ENCODE measurements at places on chromosomes 11 and 22.

DNA sequence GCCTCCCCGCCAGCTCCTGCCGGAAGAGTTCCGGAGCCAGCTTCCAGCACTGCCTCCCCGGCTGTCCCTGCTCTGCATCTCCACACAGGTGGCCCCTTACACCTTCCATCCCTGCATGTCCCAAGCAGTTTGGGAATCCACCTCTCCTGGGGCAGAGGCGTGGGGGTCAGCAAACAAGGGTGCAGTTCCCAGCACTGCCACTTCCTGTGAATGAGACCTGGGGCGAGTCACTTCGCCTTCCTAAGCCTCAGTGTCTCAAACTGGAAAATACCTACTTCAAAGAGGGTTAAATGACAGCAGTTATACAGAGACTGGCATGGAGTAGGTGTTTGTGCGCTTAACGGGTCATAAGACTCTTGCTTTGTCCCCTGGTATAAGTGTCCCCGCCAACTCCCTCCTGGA lies 5.2 kb downstream of the CYTH4 start:
- DNase-seq = no peak

DNA sequence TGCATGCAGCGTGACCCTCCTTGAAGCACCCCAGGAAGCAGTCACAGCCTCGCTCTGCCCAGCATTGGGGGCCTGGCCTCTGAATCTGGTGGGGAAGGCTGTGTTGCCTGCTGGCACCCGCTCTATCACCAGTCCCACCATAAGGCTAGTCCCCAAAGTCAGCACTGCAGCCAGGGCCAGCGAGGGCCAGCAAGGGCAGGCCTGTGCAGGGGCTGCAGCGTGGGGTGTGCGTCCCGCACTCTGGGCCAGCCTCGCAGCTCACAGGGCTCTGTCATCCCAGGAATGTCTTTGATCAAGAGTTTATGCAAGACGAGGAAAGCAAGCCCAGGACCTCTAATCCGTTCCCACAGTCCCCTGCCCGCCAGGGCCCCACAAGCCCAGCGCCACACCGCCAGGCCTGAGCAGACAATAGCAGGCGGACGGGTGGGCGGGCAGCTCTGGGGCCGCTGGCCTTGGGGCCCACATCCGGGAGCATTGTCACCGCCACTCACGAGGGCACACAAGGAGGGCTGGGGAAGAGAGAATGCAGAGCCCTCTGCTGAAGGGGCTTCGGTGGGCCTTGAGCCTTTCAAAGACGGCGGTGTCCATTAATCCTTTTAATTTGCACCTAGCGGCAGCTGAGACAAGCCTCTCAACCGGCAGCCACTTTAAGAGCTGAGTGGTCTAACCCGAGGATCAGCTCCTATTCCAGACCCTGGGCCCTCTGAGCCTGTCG lies 17.1 kb downstream of the LTO1 start:
- no peak for DNase-seq

DNA sequence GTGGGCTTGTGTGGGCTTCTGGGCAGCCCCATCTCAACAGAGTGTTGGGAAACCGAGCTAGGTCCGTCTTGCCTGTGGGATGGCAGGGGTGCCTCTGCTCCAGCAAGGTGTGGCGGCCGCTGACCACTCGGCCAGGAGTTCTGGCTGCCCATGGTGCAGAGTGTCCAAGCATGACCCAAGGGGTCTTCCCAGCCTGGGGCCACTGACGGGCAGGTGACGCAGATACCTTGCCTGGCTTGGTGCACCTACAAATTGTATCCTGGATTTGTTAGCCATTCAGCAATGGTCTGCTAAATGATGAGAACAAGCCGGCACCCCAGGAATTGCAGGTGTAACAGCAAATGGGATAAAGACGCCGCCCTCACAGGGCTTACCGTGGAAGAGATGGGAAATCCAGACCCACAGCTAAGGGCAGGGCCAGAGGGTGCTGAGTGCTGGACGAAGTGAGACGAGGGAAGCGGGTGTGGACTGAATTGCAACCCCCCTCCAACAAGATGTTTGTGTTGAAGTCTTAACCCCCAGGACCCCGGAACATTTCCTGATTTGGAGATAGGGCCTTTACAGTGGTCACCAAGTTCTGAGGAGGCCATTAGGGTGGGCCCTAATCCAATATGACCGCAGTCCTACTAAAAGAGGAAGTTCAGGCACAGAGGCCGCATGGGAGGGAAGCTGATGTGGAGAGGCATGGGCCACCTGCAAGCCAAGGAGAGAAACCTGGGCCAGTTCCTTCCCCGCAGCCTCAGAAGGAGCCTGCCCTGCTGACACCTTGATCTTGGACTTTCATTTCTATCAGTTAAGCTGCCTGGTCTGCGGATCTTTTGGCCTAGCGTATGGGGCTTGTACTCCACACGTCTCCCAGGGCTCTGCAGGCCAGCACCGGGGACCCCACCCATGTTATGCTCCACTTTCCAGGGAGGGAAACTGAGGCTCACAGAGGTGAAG lies 45.2 kb upstream of the LINC01488 start:
- DNase-seq = no peak

DNA sequence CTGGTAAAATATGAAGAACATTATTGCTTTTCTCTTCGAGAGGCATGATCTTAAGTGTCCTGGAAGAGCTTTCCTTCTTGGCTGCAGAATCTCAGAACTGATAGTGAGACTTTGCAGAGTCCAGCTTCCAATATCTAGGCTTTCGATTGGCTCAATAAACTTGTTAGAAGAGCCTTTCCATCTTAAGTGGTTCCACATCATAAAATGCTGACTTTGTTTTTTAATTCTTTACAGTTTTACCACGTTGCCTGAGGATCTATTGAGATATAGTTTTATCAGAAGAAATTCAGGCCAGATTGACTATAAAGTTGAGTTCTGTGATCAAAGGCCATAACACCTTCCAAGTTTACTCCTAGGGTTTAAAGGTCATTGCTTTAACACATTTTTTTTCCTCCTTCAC lies 15.6 kb upstream of the DNAJB7 start:
- DNase-seq = no peak

DNA sequence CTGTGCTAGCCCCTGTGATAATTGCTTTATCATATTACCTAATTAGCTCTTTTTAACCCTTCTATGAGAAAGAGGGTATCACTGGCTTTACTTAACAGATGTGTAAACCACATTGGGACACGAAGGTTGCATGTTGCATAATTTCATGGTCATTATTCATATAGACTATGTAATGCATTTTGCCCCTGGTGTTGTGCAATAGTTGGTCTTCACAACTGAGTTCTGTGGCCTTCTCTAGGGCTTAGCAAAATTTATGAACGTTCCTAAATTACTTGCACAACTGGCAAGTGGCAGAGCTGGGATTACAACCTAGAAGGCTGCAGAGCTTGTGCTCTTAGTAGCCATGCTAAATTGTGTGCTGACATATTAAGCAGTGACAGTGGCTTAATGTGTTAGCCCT lies 34.6 kb upstream of the PDGFD start:
- DNase-seq = no peak

GRCh38 chr11:111814557-111815320 lies 48.5 kb upstream of the PPP2R1B start:
- DNase-seq = no peak

DNA sequence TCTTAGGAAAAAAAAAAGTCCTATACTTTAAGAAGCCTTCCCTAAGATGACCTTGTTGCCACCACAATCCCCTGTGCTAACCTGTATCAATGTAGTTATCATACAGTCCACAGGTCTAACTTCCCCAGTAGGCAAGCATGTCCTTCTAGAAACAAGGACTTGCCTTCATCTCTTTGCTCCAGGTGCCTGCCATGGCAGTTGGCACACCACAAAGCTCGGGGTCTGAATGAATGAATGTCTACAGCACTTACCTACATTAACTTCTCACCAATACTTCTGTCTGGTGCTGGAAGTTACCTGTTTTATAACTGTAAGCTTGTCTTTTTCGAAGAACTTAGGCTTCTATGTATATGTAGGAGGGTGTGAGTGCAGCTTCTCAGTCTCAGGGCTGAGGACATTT lies 23.4 kb downstream of the CLPB start:
- no peak for DNase-seq

- no peak for DNase-seq
These were observed 785 bp upstream of the SUSD2 start for GRCh38 chr22:24180316-24181087.

DNA sequence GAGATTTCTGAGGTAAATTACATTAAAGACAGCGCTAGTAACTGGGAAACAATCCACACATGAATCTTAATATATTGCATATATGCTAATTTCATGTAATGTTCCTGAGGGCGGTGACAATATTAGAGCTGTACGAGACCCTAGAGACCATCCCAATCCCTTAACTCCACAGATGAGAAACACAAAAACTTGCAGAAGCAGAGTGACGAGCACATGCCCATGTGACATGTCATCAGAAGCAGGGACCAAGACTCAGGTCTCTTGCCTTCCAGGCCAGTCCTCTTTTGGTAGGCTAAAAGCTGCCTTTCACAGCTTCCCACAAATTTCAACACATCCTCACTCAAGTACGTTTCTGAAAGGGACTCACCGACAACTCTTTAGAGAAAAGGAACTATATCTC lies 11.8 kb downstream of the MAPK1 start:
- DNase-seq = no peak

DNA sequence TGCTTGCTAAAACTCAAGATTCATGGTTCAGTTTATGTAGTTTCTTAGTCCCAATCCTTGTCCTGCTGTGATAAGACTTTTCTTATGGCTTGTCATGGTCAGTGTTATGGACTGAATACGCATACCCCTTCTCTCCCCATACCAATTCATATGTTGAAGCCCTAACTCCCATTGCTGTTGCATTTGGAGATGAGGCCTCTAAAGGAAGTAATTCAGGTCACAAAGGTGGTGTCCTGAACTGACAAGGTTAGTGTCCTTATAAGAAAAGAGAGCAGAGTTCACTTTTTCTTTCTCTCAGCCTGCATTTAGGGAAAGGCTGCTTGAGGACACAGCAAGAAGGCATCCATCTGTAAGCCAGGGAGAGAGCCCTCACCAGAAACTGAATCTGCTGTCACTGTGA lies 618.2 kb downstream of the LRRC4C start:
- no peak for DNase-seq

- peak; percentile 83 for DNase-seq
These were observed 10.1 kb upstream of the PDGFB start for GRCh38 chr22:39254789-39255298.

- DNase-seq = no peak
These were observed 645.1 kb downstream of the TBC1D22A start for GRCh38 chr22:47407461-47408025.

Data from GM12891 (cell line).